SK-MEL-5 (cell line): ENCODE measurements at places on chromosomes 5 and 9. TPM values are rescaled to one million over a fixed set of nuclear protein-coding genes. Genes with fewer than 3 reads are reported as not detected.

GRCh38 chr5:127923804-127924570, 159.6 kb upstream of the SLC12A2 start:
- no peak for DNase-seq

DNA sequence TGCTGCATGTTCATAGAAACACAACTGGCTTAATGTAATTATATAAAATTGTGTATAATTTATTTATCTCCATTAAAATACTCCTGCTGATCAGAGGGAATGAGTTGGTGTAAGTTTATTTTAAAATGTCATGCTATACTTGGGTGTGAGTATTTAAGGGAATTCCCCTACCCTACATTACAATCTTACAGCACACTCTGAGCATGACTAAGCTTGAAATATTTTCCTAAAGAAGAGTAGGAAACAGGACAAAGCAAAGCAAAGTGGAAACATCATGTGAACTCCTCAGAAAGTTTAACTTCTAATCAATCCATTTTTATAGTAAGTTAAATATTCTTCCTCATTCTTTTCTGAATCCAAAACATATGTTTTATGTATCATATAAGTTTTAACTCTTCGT, 1271.3 kb downstream of the EFNA5 start:
- peak; percentile 25 for DNase-seq

GRCh38 chr5:53037141-53037859, 48.1 kb downstream of the ITGA2 start:
- peak; percentile 33 for DNase-seq

The CEL gene
- total RNA-seq, result 0.11 TPM in 1 of 2 replicates, not detected in the other

The INSYN2B gene
- not detected in 2 replicates for total RNA-seq

DNA sequence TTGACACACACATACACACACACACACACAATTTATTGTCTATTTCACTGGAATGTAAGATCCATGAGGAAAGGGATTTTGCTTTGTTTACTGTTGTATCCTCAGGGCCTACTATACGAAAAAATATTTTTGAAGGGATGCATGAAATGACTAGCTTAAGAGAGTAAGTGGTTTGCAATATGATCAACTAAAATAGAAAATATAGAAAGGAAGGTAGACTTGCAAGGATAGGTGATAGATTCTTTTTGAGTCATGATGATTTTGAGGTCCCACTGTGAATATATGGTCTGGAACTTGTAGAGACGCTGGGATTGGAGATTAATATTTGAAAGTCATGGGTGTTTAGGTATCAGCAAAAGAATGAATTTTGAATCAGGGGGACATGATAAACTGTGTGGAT, 28.9 kb upstream of the OTULIN start:
- DNase-seq, result no peak

The IFNA6 gene
- not detected in 2 replicates for total RNA-seq

DNA sequence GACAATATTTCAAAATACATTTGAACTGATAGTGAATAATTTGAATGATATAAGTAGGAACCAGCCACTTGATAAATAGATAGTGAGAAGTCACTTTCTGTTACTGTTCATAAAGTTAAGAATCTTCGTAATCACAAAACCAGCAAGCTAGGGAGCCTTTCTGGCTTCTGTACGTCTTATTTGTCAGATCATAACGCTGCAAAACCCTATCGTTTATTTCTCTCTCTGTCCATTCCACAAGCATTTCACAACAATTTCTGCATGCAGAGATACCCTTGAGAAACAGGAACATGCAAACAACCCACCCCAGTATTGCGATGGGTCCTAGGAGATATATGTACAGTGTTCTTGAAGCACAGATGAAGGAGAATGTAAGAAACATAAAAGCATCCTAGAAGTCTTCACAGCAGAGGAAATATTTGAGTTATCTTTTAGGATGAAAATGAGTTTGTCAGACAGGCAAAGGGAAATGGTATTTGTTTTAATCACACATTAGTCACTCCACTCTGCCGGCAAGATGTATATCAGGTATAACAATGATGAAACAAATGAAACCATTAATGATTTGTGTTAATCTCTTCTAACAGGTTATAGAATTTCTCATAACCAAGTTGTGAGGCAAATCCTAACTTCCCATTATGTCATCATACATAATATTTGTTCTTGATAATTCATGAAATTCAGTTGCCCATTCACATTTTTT, 668.7 kb upstream of the FTMT start:
- no peak for DNase-seq

DNA sequence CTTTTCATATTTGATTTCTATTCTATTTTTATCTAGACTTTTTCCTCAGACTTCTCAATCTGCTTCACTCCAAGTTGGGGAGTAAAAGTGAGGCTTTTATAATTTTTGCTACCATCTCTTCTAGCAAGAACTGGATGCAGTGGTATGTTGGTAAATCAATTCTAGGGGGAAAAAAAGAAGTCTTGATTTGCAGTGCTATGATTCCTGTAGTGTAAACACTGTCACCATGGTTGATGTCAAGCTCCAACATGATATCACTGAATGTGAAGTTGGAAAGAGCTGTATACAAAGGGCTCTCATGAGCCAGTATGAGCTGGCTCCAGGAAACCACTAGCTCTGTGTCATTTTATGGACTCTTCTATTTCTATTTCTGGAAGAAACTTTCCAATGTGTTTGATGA, 439.2 kb downstream of the NTRK2 start:
- DNase-seq, result no peak

- no peak for DNase-seq
Observed at GRCh38 chr5:9294793-9295465, 250.9 kb downstream of the SEMA5A start.

DNA sequence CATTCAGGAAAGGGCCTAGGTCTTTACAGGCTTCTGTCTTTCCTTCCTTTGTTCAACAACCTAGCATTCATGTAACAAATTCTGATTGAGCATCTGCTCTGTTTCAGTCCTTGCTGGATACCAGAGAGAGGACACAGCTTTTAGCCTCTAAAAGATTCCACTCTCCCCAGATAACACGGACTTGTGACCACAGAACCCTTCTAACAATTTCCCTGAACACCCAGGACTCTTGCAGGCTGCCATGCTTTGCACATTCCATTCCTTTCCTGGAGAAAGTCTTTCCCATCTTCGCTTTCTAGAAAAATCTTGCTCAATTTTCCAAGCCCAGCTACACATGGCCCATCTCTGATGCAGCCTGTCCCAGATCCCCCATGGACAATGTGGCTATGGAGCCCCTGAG, 310.9 kb downstream of the ACTL7B start:
- no peak for DNase-seq

DNA sequence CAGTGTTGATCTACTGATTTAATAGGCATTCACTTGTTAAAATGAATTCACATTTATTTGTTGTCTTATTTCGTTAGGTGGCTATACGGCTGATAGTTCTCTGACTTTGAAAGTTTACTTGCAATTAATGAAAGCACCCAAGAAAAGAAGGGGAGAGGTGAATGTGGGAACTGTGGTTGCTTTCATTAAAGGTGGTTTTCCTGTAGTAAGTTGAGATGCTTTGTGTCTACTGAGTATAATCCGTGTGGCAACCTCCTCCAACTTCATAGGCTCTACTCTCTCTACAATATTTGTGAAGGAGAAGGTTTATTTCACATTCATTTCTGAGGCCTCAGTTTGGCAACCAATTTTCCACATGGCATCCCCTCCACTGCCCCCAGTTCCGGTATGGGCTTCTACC, 12.8 kb upstream of the MACIR start:
- DNase-seq, result no peak

DNA sequence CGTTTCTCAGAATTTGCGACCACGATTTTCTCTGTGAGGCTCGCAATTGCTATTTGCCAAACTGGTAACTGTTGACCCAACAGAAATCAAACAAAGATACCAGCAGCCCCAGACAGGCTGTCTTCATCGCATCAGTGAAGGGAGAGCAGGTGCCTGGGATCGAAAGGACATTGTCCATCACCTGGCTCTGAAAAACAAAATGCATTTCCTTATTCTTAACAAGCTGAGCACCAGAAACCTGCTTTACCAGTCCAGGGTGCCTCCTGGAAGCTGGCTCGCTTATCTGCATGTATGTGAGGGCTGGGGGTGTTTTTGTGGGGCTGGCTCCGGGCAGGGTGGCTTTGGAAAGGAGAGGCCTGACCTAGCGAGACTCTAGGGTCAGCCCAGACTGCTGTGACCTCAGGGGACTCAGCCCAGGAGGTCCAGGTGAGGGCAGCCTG, 24.7 kb downstream of the WWC1 start:
- DNase-seq, result no peak

- no peak for DNase-seq
Observed at GRCh38 chr9:110546411-110546871, 33.1 kb downstream of the SVEP1 start.

The N4BP3 gene
- 2.8 and 3.6 TPM in 2 replicates for total RNA-seq

GRCh38 chr5:146484714-146485391, 31.1 kb downstream of the GPR151 start:
- DNase-seq, result no peak

DNA sequence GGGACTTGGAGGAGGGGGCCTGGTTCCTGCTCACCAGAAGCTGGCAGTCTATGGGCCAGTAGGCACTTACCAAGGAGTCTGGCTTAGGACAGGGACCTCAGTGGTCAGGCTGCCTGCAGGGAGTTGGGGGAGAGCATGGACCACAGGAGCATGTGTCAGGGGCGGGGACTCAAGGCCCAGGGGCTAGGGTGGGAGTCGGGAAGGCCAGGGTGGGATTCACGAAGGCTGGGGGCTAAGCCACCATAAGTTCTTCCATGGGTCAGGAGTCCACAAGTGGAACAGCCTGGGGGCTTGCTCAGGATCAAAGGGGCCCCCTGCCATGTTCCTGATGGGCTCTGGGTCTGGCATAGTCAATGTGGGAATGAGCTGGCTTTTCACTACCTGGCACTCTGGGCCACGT, 11.5 kb upstream of the SLC25A48 start:
- no peak for DNase-seq

The CDX1 gene
- not detected in 2 replicates for total RNA-seq

DNA sequence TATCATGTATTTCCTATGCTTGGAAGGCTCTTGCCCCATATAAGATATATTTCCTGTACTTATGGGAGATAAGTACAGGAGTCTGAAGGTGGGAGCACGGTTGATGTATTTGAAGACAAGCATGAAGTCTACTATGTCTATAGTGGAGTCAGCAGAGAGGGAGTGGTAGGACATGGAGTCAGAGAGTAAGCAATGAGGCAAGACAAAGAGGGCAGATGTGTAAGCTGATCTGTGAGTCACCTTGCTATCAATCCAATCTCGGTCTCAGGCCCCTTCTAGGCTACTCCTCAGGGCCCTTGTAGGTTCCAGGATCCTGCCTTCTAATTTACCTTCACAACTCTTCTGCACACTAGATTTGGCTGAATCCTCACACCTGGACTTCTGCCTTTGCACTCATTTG, 105.5 kb downstream of the MACIR start:
- DNase-seq, result no peak

DNA sequence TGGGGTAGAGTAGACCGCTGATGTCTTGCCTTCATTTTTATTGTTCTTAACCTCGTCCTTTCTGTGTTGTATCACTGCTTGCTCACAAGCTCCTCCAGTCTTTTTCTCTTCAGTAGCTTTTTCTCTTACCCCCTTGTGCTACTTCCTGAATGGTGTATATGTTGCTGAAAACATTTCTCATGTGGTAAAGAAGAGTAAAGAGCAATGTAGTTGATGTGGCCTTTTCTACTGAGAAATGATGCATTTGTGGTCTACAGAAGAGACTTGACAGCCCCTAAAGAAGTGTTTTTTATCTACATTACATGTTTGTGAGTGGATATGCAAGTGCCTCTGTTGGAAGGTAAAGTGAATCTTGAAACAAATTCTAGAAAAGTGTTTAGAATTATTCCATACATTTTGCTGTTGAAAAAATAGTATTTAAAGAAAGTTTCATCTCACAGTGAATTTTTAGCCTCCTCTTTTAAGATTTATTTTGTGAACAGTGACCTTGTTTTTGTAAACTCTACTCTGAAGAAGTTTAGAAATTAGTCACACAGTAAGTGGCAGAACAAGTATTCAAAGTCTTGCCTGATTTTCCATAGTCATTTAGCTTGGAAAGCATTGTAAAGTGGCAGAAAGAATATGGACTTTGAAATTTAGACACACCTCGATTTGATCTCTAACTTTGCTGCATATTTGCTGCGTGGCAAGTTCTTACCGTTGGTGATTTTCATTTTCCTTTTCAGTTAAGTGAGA, 17.4 kb downstream of the CDC42SE2 start:
- DNase-seq, result peak; percentile 55

The PTAR1 gene
- total RNA-seq, result 84.2 and 86.6 TPM in 2 replicates

- DNase-seq, result no peak
Observed at GRCh38 chr5:179273441-179274145, 71.7 kb downstream of the ADAMTS2 start.

GRCh38 chr5:2427983-2428382, 323.5 kb downstream of the IRX2 start:
- DNase-seq, result no peak

DNA sequence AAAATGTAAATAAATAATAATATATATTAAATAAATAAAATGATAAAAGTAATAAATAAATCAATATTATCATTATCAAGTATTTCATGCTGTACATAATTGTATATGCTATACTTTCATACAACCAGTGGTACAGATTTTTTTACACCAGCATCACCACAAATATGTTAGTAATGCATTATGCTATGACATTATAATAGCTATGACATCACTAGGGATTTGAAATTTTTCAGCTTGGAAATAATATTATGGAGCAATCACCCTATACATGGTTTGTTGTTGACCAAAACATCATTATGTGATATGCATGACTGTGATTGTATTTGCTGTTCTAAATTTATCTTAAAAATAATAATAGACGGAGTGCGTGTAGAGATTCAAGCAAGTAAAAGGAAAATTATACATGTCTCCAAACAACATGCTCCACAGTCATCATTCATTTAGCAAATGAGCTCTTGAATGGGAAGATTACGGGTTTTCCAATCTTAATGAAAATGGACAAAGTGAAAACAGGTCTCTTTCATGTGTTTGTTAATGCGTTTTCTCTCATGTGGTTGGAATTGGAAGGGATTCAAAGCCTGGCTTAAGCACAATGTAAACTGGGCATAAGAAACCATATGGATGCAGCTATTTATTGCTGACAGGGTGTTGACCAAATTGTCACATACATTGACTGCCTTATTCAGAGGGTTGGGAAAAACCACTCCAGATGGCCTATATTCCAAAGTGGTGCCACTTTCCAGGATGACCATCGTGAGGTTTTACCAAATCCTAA, 643.0 kb upstream of the RGMB start:
- DNase-seq, result no peak

DNA sequence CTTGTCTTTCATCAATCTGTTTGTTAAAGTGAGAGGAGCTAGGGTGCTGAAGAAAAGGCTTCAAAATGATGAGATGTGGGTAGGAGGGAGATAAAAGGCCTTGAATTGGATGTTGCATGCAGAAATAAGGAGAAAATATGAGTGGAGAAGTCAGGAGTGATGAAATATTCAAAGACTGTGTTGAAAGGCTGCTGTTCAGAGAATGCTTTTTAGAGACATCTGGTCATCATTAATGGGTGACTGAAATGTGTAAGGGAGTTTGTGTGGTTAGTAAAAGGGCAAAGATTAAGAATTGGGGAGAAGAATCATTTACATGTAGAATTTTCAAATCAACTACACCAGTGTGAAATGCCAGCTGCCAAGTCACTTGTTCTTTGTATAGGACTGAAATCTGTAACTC, 383.9 kb downstream of the MAT2B start:
- no peak for DNase-seq
